ENCODE measurements at places on chromosomes 13 and 19.

DNA sequence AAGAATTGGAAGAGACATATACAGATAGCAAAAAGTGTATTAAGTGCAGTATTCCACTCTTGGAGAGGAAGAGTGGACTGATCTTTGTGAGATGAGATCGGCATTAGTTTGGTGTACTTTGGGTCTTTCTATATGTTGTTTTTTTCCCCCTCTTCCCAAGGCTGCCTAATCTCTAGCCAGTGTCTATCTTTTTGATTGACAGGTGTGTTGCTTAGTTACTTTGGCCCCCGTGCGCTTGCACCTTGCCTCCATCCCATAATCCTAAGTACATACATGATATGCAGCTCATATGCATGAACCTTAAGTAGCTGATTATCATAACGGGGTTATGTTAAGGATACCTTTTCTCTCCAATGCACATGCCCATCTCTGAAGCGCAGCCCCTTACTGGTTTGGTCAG lies 4.3 kb upstream of the SLC7A10 start:
- no peak for DNase-seq

- DNase-seq = no peak
Measured at GRCh38 chr13:21683034-21683733, 12.3 kb downstream of the FGF9 start.

GRCh38 chr19:35533822-35534392 lies 651 bp downstream of the GAPDHS start:
- peak; percentile 41 for DNase-seq

GRCh38 chr13:112895521-112896465 lies 73.2 kb upstream of the MCF2L start:
- DNase-seq = no peak

GRCh38 chr13:42119875-42120274 lies 71.4 kb downstream of the DGKH start:
- DNase-seq = no peak

- DNase-seq = no peak
Measured at GRCh38 chr13:36555151-36555986, 118.5 kb upstream of the SERTM1 start.

DNA sequence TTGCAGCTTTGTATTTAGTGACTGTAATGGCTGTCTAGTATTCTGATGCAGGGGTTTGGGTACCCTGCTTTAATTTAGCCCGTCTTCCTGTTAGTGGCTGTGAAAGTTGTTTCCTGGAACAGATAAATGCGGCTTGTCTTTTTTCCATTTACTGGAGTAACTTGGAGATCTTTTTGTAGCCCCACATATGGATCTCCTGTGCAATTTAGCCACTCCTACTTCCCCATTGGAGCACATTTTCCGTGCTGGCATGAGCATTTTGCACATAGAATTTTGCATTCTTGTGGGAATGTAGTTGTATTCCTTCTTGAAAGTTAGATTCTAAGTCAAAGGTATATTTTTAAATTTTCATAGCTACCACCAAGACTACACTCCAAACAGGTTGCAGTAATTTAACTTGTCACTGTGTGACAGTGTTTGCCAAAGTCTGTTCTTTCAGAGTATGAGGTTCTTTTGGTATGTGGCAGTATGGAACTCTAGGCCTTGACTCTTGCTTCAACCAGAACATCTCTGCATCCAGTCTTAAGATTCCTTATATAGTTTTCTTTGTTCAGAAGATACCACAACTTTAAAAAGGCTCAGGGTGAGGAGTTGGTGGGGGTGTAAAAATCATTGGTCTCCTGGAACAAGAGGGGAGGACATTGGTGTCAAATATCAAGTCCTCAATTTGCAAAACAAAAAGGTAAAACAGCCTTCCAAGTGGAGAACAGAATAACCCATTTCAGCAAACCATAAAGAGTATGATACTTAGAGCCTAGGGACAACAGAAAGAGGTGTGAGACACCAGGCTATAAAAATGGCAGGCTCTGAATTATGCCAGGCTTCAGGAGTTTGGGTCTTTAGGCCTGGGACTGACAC lies 21.1 kb upstream of the CCDC97 start:
- no peak for DNase-seq

DNA sequence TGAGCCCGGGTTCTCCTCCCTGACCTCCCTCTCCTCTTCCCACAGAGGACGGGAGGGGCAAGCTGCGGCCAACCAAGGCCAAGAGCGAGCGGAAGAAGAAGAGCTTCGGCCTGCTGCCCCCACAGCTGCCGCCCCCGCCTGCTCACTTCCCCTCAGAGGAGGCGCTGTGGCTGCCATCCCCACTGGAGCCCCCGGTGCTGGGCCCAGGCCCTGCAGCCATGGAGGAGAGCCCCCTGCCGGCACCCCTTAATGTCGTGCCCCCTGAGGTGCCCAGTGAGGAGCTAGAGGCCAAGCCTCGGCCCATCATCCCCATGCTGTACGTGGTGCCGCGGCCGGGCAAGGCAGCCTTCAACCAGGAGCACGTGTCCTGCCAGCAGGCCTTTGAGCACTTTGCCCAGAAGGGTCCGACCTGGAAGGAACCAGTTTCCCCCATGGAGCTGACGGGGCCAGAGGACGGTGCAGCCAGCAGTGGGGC lies 162.2 kb downstream of the KDM4B start:
- no peak for DNase-seq

DNA sequence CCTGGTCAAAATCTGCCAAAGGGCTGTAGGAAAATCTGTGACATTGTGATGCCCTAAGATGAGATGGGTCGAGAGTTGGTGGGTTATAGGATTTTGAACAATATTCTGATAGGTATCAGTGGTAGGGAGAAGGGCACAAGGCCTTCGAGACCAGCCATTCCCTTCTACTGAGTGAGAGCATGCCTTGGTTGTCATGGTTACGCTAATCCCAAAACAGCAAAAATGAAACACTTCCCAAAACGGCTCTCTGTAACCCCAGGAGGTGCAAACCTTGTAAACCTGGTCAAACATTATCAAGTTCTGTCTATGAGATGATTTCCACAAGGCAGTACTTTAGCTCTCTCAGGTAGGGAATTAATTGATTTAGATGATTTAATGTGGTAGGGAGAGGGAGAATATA lies 158.7 kb upstream of the RNF113B start:
- no peak for DNase-seq

DNA sequence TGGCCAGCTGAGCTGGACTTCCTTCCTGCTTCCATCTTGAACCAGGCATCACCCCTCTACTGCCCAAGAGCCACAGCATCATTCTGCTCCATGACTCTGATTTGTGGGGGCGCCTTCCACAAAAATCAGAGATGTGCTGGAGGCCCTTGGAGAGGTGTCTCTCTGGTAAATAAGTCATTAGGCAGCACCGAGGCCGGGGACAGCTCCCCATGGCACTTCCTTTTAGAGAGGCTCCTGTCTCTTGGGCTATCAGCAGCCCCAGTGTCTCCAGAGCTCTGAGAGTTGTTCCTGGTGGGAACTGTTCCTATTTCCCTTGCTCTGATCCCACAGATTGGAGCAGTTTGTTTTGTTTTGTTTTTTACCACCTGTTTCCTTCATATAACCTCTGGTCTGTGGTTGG lies 19.9 kb downstream of the NWD1 start:
- DNase-seq = no peak

DNA sequence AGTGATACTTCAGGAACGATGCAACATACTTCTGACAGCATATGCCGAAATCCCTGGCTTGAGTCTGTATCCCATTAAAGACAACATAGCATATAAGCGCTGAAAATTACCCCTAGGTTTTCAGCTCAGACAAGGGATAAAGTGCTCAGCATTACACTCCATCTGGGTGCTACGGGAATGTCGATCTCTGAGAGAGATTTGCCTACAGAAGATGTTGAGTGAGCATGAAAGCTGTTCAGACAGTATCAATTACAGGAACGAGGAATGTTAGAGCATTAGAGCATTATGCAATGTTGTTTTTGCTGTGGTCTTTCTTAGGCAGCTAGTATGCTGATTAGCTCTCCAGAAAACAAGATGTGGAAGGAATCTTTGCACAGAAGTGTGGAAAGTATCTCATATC lies 484.5 kb downstream of the LIG4 start:
- DNase-seq = no peak

- DNase-seq = no peak
Measured at GRCh38 chr13:71977028-71977427, 110.0 kb upstream of the DACH1 start.

DNA sequence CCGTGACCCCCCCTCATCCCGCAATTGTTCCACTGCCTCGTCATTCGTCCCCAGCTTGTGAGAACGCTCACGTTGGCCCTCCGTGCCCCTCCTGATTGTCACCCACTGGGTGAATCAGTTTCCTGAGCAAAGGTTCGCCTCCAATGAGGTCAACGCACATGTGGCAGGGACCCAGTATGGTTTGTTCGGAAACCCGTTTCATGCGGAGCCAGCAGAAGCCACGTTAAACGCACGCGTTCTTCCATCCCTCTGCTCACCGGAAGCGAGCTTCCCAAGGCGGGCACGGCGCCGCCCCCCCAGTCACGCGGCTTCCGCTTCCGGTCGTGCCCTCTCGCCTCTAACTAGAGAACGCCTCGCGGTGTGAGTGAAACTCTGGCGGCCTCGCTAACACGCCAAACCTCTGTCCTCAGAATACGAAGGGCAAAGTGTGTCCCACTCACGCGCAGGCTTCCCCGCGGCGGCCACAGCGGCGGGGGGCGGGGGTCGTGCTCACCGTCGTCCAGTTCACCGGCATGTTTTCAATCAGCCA lies 18.0 kb upstream of the CFAP97D2 start:
- DNase-seq = no peak

DNA sequence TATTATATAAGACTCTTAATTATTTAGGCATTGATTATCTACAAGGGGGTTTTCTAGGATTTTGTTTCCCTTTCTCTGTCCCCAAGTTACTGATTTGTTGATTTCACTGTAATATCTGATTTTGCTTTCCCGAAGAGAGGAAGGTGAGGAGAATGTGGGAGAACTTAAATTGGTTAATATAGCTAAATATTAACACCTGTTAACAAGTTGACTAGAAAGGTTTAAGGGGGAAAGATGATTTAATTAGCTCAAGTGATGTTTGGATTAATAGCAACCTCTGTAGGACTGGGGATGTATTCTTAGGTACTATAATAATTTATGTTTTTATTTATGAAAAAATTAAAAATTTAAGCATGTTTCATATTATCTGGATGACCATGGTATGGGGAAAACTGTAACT lies 35.1 kb downstream of the SPATA13 start:
- DNase-seq = no peak

- DNase-seq = no peak
Measured at GRCh38 chr13:108212886-108213285, 2.5 kb downstream of the LIG4 start.

- no peak for DNase-seq
Measured at GRCh38 chr13:40790154-40790616, 774 bp downstream of the SLC25A15 start.

- DNase-seq = no peak
Measured at GRCh38 chr13:75398072-75398471, 83.9 kb downstream of the TBC1D4 start.

- DNase-seq = no peak
Measured at GRCh38 chr19:41220811-41221210, 1.8 kb downstream of the AXL start.

DNA sequence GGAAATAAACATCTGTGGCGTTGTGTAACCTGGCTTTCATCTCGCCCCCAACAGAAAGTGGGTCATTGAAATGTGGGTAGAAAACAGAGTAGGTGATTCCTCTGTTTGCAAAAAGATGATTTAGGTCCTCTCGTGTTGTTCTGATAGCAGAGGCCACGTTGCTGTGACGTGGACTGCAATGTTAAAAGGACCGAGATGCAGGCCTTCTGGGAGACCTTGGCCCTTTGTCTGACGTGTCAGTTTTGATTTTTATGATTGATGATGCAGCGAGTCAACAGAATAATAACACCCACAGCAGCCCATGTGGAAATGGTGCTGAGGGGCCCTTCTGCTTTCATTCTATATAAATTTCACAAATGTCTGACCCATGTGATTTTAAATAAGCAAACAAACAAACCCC lies 68.9 kb downstream of the FGF9 start:
- DNase-seq = no peak

DNA sequence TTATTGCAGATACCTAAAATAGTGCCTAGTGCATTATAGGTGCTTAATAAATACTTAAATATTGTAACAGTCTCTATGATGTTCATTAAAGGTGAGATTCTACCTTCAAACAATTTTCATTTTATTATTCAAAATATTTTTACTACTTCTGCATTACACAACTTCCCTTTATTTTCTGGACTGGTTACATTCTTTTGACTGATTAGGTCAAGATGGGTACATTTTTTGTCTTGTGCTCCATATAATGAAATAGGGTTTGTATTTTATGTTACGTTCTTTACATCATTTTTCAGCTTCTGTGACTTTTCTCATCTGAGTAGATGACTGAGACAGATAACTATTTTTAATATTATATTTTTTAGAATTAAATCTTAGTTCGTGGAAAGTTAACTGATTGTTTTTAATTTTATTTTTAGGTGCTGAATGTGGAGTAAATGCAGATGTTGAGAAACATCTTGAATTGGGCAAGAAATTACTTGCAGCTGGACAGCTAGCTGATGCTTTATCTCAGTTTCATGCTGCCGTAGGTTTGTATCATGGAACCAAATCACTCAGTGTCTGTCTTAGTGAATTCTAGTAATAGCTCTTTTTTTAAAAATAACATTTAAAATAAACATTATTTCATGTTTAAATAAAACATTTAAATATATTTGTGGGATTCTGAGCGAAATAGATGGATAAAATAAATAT lies 32.0 kb downstream of the DNAJC3 start:
- DNase-seq = no peak

DNA sequence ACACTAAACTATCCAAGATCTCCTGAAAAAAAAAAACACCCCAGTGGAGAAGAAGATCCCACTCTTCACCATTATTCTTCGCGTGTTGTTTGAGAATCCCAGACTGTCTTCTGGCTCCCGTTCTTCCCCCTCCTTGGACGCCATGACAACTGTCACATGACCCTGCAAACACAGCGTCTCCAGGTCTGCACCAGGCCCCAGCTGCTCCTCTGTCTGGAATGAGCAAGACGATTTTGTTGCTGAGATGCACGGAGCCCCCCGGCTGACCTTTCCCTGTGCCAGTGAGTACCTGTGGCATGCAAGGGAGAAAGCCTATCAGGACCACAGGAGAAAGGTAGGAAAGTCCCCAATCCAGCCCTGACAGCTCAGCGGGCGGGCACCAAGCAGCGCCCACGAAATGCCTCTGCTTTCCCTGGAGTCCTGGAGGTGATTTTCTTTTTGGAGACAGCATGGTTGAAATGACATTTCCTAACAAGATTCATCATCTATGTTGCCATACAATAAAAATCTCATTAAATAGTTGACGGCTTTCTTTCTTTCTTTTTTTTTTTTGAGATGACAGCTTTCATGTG lies at the start of gene CFAP97D2:
Gene CFAP97D2 (plus strand): TSS at position 171 of the 572 bp plus-strand sequence. CDS start 74 bp downstream, at position 245.
- DNase-seq = no peak

All from T-cell (primary cell).